ENCODE measurements at places on chromosomes 6 and 20.

DNA sequence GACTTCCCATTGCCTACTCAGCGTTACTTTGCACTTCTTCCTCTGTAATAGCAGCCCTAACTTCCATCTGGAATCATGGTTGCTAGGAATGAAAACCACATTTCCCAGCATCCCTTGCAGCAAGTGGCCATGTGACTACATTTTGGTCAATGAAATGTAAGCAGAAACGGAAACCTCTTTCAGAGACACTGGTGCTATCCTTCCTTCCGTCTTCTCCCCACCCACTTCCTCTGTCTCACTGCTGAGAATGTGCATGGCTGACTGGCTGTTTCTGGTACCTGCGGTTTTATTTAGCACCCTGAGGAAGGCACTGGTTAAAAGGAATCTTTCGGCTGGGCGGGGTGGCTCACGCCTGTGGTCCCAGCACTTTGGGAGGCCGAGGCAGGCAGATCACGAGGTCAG, 107.4 kb downstream of the SCML4 start:
- DNase-seq, result no peak

GRCh38 chr6:35706468-35706867, 17.8 kb upstream of the FKBP5 start:
- DNase-seq, result no peak

DNA sequence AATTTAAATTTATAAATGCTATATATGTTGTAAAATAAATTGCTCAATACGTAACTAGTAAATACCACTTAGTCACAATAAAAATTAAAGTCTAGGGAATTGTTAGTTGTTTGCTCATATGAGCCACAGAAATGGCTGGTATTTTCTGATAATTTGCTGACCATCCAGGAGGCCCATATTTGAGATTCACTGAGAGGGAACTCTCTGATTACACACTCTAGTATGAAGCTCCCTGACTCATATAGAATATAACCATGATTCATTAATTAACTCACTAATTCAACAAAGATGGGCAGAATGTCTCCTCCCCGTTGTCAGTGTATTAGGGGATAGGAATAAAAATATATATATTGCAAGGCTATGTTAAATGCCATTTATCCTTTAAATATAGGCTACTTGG, 46.6 kb upstream of the TMEM30A start:
- no peak for DNase-seq

DNA sequence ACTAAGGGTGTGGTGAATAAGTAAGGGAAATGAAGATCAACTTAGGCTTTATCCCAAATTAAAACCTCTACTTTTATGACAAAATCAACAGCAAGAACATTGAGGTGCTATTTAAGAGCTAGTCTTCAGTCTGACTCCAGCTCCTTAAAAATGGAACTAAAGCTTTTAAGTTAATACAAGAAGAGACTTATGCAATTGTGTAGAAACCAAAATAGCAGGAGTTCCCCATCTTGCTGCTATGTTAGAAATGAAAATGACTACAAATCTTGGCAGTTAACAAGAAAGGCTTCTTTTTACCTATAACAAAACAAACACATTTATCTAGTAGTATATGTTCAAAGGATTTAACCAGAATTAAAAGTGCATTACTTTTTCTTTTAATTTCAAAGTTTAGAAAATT, 25.7 kb downstream of the HMGN3 start:
- no peak for DNase-seq

DNA sequence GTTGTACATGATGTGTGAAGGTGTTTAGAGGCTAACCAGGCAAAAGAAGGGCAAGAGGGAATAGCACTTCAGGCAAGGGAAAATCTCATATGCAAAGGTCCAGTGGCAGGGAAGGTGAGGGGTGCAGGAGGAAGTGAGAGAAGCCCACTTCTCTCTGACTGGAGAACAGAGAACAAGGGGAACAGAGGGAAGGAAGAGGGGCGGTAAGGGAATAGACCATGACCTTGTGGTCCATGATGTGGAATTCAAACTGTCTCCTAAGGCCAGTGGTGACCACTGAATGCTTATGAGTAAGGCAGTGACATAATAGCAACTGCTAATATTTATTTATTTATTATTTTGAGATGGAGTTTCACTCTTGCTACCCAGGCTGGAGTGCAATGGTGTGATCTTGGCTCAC, 20.6 kb upstream of the SLC9A8 start:
- no peak for DNase-seq

GRCh38 chr20:19735446-19735845, 22.6 kb upstream of the RIN2 start:
- DNase-seq, result peak; percentile 75

DNA sequence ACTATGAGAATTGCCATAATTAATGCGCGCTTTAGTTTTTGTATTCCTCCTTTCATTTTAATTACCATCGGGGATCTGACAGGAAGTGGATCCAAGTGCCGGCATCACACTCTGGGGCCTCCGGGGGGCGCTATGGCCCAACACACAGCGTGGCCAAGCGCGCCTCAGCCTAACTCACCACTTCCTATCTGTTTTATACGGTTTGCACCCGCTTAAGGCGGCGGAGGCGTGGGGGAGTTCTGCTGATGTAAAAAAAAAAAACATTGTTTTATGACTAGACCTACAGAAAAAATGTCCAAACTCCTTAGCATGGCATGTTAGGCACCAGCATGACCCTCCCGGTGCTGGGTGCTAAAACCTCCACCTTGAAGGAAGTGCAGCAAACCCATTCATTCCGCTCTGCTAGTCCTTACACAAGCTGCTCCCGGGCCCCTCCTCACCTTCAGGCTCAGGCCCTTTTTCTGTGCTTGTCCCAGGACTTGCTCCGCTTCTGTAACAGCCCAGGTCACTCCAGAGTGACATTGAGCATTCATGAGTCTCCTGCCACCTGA, 4.5 kb upstream of the EBF4 start:
- DNase-seq, result peak; percentile 34

DNA sequence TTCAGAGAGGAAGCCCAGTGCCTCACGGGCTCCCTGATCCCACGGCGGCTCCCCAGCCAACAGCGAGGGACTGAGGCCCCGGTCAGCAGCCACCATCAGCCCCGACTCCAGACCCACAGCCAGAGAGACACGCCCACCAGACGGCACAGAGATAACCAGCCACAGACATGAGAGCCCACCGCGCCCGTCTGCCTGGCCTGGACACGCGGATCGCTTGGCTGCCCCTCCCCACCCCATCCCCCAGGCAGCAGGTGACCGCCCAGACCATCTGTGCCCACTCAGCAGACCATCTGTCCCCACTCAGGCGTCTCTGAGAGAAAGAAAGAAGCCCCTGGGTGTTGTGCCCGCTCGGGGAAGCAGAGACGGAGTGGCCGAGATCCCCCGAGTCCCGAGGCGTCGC, 55.5 kb upstream of the CHRNA4 start:
- no peak for DNase-seq

DNA sequence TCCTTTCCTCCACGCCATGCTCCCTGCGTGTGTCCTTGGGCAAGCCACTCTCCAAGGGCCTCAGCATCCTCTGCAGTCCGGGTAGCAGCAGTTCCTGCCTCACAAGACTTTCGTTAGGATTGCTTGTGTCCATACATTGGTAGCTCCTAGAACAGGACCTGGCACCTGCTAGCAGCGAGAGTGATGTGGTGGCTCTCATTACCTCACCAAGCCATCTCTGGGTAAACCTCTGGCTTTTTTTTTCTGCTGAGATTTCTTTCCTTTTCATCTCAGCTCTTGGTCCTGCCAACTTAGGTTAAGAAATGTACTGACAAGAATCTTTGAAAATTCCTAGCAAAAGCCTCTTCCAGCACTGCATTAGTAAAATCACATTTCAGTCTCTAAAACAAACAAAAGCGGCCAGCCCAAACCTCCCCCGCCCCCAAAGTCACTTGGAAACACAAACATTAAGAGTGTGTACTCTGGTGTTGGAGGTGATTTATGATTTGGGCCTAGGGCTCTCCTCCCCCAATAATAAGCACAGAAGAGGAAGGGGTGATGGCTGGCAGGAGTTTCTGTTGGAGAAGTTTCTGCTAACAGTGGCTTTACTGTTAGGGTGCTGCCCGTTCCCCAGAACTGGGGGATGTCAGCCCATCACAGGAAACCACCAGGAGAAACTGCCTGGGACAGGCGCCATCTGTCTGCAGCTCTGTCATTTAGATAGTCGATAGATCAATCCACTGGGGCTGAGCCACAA, 199.2 kb downstream of the CD83 start:
- no peak for DNase-seq

DNA sequence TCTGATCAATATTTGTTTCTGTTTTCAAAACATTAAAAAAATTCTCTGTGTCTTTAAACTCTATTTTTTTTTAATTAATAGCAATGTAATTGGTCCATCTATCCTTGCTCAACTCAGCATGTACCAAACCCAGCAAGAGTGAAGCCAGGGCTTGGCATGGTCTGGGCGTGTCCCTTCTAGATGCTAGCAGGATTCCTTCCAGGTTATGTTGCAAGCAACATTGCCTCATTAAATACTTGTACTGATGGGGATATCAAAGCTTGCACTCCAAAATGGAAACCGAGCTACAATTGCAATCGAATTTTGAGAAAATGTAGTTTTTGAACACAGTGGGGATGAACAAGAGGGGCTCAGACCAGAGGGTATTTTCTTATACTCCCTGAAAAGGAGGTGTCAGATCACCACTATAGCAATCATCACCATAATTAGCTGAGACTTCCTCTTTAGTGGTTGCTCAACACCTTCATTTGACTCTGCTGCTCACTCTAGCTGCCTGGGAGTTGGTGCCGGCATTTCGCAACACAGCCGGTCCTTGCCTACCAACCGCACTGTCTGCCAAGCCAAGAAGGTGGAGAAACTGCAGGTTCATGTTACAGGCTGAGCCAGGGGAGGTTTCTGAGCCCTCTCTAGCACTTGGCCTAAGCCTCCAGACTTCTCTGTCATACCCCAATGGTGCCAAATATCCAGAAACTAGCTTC, 67.8 kb upstream of the RALGAPA2 start:
- peak; percentile 78 for DNase-seq

GRCh38 chr6:116266803-116267202, 12.9 kb downstream of the TSPYL1 start:
- DNase-seq, result no peak

GRCh38 chr6:562052-562676, 94.7 kb downstream of the HUS1B start:
- no peak for DNase-seq

DNA sequence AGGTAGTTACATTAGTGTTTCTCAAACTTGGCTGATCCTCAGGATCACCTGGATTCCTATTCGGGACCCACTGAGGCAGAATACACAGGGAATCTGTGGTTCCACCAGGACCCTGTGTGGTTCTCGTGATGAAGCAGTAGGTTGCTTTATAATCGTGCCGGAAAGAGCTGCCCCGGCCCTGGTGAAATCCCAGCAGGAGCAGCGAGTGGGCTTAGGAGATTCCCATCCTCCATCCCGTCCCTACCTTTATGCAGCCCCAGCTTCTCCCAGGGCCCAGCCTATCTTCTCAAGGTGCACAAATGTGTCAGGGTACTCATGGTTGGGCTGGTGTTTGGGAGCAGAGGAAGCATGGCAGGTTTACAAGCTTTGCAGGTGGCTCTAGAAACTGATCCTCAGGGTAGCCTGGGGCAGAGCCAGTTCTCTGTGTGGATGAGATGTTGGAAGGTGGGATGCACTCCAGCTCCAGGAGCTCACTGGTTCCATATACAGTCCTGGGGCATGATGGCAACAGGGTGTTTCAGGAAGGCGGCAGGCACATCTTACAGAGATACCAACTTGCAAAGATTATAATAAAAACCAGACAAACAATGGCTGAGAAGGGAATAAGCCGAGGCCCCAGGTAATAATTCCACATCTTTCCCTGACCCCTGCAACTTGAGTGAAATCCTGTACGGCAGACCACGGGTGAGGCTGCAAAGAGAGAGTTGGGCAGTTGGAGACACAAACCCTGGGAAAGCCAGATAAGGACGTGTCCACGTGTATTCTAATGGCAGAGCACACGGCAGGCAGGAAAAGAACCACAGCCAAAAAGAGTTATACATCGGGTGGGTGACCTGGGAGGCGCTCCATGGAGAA, 5.9 kb downstream of the SLC22A1 start:
- DNase-seq, result no peak
